ENCODE measurements at places on chromosomes 6 and 20.

GRCh38 chr6:132190097-132190814 lies 211.0 kb downstream of the MOXD1 start:
- no peak for DNase-seq

- DNase-seq: no peak
These were observed 2.9 kb downstream of the MAP7 start for GRCh38 chr6:136547336-136547735.

- no peak for DNase-seq
These were observed 73.6 kb downstream of the SCAF8 start for GRCh38 chr6:154806804-154807203.

- DNase-seq: no peak
These were observed 1588.0 kb downstream of the GRIK2 start for GRCh38 chr6:102981490-102982015.

DNA sequence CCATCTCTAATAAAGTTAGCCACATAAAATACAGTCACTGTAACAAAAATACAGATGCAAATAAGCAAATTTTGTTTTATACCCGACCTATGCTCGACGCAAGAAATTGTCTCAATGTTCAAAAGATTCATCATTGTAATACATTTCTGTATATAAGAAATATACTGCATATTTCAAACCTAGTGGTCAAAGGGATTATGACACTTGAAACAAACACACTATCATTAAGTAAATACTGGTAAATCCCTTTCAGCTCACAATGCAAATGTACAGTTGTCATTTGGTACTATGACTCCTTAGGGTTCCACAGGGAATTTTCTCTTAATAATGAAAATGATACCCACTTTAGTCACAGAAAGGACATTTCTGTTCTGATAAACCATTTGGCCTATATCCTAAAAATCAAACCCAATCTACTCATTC lies 2.2 kb downstream of the HIVEP2 start:
- no peak for DNase-seq

- no peak for DNase-seq
These were observed 10.3 kb downstream of the KIF25 start for GRCh38 chr6:168007592-168008338.
